ENCODE measurements at places on chromosomes 1 and 21. TPM values are rescaled to one million over a fixed set of nuclear protein-coding genes. Genes with fewer than 3 reads are reported as not detected.

- peaks cover 13% of the 10 kb centered on the region for H3K27me3 ChIP-seq
- H3K36me3 ChIP-seq = no peaks in the 10 kb centered on the region
- H3K27ac ChIP-seq = no peak overlapping the region
- no peak overlapping the region for H3K4me3 ChIP-seq
- H3K4me1 ChIP-seq = no peaks in the 10 kb centered on the region
These were observed 18.0 kb upstream of the SPRR2G start for GRCh38 chr1:153168686-153169085.

DNA sequence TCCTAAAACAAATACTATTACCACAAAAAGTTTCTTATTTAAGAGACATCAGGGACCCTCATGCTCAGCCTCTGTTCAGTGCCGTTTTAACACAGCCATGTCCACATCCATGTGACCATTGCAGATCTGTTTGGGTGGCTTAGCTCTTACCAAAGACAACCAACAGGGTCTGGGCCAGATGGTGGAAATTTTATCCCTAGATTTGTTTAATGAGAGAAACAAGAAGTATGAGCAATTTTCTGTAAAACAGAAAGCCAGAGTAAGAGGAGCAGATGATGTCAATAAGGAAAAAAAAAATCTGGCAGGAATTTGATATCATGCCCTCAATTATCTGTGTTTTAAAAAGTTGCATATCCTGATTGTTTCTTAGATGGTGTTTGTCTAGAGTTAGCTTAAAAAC is 299.9 kb downstream of the TM2D1 start:
- peaks cover 15% of the 10 kb centered on the region for H3K36me3 ChIP-seq
- peak overlapping the region; percentile 94 for H3K27ac ChIP-seq
- H3K4me1 ChIP-seq = peaks cover 73% of the 10 kb centered on the region
- no peak for DNase-seq
- H3K4me3 ChIP-seq = no peak overlapping the region

GRCh38 chr1:205191622-205192021 is 19.9 kb downstream of the DSTYK start:
- H3K27me3 ChIP-seq = no peaks in the 10 kb centered on the region
- peaks cover 3% of the 10 kb centered on the region for H3K36me3 ChIP-seq
- H3K4me1 ChIP-seq = peaks cover 41% of the 10 kb centered on the region
- no peak for DNase-seq
- peak overlapping the region; percentile 26 for H3K27ac ChIP-seq

DNA sequence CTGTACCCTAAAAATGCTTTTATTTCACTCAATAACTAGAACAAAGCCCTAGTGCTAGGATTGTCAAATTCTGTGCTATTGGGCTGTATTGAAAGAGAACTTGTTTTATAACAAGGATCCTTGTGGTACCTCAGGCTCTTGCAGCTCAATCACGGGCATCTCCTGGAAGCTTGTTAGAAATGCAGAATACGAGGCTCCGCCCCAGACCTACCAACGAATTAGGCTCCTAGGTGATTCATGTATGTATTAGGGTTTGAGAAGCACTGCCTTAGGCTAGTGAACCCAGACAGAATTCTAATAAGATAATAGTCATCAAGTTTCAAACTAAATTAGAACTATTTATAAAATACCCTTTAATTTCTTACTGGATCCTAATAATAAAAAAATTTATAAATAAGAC is 45.6 kb downstream of the ZZZ3 start:
- no peak overlapping the region for H3K27ac ChIP-seq
- H3K4me1 ChIP-seq = peaks cover 5% of the 10 kb centered on the region
- no peaks in the 10 kb centered on the region for H3K27me3 ChIP-seq
- peaks cover 27% of the 10 kb centered on the region for H3K36me3 ChIP-seq
- DNase-seq = no peak
- no peak overlapping the region for H3K4me3 ChIP-seq

DNA sequence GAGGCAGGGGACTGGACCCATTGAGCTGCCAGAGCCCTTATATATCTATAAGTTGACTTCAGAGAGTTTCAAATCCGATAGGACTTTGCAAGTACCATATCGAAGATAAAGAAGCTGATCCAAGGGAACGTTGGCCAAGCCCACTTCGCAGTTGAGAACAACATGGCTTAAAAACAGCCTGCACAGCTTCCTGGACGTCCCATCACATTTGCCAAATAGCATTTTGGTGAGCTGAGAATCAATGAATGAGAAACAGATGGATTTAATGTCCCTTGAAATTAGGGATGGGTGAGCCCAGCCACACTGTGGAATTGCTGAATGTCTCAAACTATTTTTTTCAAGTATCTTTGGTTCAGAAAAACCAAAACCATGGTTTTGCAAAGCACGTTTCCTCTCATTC is 64.8 kb downstream of the KCNJ15 start:
- no peak overlapping the region for H3K4me3 ChIP-seq
- no peaks in the 10 kb centered on the region for H3K27me3 ChIP-seq
- no peaks in the 10 kb centered on the region for H3K36me3 ChIP-seq
- no peak overlapping the region for H3K27ac ChIP-seq
- H3K4me1 ChIP-seq = peaks cover 11% of the 10 kb centered on the region
- no peak for DNase-seq

GRCh38 chr21:36511484-36512220 is 31.7 kb upstream of the CLDN14 start:
- peaks cover 31% of the 10 kb centered on the region for H3K4me1 ChIP-seq
- no peak overlapping the region for H3K27ac ChIP-seq
- H3K36me3 ChIP-seq = no peaks in the 10 kb centered on the region
- no peak for DNase-seq
- peaks cover 13% of the 10 kb centered on the region for H3K27me3 ChIP-seq

- H3K4me3 ChIP-seq = no peak overlapping the region
- H3K27ac ChIP-seq = no peak overlapping the region
- DNase-seq = no peak
These were observed 40.2 kb upstream of the NHLH2 start for GRCh38 chr1:115880981-115881672.

SPATA17 gene
- total RNA-seq = 2.9 TPM

GRCh38 chr1:59124166-59124565 is 172.7 kb upstream of the FGGY start:
- no peak overlapping the region for H3K27ac ChIP-seq
- peaks cover 12% of the 10 kb centered on the region for H3K4me1 ChIP-seq
- no peak for DNase-seq
- H3K4me3 ChIP-seq = no peak overlapping the region

- no peak overlapping the region for H3K27ac ChIP-seq
- H3K4me3 ChIP-seq = no peak overlapping the region
- DNase-seq = no peak
These were observed 105.4 kb upstream of the KCNK2 start for GRCh38 chr1:214977110-214977509.

DNA sequence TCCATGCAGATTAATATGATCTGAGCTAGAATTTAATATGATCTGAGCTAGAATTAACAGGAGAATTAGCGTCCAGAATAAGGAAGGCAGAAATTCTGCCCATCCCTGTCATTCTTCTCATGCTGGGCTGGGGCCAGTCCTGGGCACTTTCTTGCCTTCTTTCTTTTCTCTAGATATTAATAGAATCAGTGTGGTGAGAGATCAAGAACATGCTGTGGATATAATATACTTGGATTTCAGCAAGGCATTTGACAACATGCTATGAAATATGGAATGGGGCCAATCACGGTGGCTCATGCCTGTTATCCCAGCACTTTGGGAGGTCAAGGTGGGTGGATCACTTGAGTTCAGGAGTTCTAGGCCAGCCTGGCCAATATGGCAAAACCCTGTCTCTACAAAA is 18.1 kb downstream of the UBIAD1 start:
- H3K4me3 ChIP-seq = no peak overlapping the region
- no peaks in the 10 kb centered on the region for H3K4me1 ChIP-seq
- no peaks in the 10 kb centered on the region for H3K27me3 ChIP-seq
- peaks cover 19% of the 10 kb centered on the region for H3K36me3 ChIP-seq
- no peak overlapping the region for H3K27ac ChIP-seq

DNA sequence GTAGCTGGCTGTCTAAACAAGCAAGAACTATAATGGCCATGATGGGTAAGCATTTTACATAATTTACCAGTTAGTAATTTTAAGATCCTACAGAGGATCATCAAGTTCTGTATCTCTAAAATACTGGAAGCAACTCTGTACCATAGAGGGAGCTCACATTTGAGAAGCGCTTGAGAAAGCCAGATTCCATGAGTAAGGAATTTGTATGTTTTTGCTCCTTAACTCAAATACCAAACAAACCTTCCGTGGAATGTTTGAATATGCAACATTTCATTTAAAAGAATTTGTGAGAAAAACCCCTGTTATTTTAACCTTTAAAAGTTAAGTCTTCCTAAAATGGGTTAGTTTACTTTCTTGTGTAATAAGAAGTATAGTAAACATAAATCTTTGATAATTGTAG is 2.0 kb downstream of the TSHB start:
- no peak overlapping the region for H3K4me3 ChIP-seq
- DNase-seq = no peak
- H3K36me3 ChIP-seq = no peaks in the 10 kb centered on the region
- no peaks in the 10 kb centered on the region for H3K4me1 ChIP-seq
- H3K27ac ChIP-seq = no peak overlapping the region

DNA sequence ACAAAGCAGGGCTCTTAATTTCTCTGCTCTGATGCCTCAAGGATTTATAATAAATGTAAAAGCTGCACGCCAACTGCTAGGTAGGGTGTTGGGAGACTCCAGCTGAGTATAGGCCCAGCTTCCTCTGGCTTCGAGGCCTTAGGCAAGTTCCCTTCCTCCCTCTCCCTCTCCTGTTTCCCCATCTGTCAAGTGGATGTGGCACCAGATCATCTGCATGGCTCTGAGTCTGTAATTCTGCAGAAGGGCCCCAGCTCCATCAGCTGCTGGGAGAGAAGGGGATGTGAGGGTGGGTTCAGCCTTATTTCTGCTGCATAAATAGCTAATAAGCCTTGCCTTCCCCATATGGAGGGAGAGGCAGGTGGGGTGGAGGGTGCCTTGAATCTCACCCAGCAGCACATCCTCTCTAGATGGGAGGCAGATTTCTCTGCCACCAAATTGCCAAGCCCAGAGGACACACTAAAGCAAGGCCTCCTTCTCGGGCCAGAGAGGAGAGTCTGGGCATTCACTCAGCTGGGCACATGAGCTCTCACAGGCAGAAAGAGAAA is 3.8 kb downstream of the TRIM62 start:
- no peak overlapping the region for H3K4me3 ChIP-seq
- H3K27ac ChIP-seq = no peak overlapping the region
- no peaks in the 10 kb centered on the region for H3K36me3 ChIP-seq

DNA sequence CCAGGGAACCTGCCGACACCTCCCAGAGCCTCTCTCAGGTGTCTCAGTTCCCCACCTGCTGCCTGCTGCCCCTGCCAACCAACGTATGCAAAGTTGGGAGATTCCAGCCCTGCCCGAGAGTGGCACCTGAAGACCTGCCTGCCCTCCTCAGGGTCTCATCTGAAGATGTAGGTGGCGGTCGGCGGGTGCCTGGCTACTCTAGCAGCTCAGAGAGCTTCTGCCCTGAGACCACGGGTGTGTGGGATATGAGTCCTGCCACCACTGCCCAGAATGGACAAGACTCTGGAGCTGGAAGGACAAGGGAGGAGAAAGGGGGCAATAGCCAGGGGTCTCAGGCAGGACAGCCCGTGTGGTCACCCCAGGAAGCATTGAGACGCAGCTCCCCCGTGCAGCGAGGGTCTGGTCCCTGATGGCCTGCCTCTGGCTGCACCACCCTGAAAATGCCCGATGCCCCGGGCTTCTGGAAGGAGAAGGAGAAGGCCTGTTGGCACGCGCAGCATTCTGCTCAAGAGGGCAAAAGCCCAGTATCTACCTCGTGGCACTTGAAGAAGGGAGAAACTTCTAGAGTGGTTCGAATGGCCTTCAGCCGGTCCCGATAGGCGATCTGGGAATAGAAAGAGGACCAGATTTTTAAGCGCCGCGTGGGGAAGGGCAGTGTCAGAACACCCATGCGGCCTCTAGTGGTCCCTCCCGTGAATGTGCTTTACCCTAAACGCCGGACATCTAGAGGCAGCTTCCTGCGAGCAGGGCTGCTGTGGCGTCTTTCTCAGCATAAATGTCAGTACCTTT is 88.8 kb downstream of the STUM start:
- peaks cover 4% of the 10 kb centered on the region for H3K36me3 ChIP-seq
- H3K27ac ChIP-seq = no peak overlapping the region
- no peak for DNase-seq
- no peaks in the 10 kb centered on the region for H3K4me1 ChIP-seq

DNA sequence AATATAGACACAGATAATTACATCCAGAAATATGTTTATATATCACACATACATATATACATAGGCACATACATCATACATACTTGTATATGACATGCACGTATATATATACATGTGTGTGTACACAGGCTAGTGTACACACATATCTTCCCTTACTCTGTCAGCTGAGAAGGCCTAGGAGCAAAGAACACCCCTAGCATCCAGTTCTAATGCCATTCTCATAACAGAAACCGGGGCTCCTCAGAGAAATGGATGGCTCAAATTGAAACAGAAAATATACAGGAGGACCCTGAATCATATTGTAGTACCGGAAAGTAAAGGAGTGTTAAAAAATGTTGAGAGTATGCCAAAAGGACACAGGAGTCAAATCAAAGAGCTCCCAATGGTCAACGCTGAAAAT is 19.7 kb upstream of the HYI start:
- H3K4me1 ChIP-seq = peaks cover 26% of the 10 kb centered on the region
- H3K4me3 ChIP-seq = no peak overlapping the region
- DNase-seq = no peak
- peak overlapping the region; percentile 60 for H3K27ac ChIP-seq

DNA sequence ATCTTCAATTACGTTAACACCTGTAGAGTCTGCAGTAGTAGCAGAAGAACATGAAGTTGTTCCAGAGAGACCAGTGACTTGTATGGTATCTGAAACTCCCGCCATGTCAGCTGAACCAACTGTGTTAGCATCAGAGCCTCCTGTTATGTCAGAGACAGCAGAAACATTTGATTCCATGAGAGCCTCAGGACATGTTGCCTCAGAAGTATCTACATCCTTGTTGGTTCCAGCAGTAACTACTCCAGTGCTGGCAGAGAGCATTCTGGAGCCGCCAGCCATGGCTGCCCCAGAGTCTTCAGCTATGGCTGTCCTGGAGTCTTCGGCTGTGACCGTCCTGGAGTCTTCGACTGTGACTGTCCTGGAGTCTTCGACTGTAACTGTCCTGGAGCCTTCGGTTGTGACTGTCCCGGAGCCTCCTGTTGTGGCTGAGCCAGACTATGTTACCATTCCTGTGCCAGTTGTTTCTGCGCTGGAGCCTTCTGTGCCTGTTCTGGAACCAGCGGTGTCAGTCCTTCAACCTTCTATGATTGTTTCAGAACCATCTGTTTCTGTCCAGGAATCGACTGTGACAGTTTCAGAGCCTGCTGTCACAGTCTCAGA is 10.3 kb downstream of the SON start:
- no peaks in the 10 kb centered on the region for H3K27me3 ChIP-seq
- H3K36me3 ChIP-seq = peaks cover 77% of the 10 kb centered on the region
- no peak overlapping the region for H3K27ac ChIP-seq
- no peak overlapping the region for H3K4me3 ChIP-seq

DNA sequence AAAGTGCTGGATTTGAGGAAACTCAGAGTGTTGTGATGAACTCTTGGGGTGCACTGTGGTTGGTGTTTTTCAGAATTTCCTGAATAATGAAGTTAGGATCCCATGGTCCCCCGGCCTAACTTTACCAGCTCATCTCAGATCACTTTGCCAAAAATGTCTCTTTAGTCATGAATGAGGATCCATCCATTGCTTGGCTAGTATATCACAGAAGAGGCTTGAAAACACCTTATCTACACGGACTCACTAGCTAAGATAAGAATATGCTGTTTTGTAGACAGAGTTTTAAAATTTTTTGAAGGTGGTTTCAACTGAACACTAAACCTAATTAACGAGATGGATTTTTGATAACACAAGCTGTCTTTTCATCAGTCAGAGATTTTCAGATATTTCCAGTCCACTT is 53.8 kb downstream of the IVNS1ABP start:
- DNase-seq = no peak
- H3K36me3 ChIP-seq = no peaks in the 10 kb centered on the region
- no peaks in the 10 kb centered on the region for H3K27me3 ChIP-seq
- H3K27ac ChIP-seq = no peak overlapping the region

All from mesothelial cell of epicardium (in vitro differentiated cells).